ENCODE measurements at places on chromosomes 5 and 9.

DNA sequence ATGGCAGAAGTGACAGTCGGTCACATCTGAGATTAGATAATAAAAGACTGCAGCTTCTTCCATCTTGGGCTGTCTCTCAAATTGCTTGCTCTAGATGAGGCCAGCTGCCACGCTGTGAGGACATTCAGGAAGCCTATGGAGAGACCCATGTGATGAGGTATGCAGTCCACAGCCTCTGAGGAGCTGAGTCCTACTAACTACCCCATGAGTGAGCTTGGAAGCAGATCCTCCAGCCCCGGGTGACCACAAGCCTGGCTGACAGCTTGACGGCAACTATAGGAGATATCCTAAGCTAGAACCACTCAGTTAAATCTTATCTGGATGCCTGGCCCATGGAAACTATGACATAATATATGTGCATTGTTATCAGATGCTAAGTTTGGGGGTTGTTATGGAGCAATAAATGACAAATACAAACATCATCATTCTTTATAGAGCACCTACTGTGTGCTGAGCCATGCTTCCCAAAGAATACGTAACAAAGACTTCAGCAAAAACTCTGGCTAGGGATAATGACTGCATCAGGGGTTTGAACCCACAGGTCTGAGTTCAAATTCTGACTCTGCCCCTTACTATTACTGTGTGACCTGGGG is 26.7 kb downstream of the KCNV2 start:
- DNase-seq: no peak

DNA sequence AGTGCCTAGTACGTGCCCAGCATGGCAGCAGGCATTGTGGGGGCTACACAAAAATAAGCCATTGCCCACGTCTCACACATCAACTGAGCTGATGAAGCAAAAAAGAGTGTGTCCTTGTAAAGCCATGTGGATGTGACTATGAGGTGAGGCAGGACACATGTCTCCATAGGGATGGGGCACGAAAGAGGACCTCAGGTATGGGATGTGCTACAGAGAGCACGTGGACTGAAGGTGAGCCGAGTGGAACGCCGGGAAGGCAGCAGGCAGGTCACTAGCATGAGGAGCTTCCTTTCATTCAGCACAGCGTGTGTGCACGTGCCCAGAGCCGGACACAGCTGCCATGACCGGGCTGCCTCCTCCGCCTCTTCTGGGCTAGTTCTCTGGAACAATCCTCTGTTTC is 429.8 kb downstream of the SPOCK1 start:
- no peak for DNase-seq

DNA sequence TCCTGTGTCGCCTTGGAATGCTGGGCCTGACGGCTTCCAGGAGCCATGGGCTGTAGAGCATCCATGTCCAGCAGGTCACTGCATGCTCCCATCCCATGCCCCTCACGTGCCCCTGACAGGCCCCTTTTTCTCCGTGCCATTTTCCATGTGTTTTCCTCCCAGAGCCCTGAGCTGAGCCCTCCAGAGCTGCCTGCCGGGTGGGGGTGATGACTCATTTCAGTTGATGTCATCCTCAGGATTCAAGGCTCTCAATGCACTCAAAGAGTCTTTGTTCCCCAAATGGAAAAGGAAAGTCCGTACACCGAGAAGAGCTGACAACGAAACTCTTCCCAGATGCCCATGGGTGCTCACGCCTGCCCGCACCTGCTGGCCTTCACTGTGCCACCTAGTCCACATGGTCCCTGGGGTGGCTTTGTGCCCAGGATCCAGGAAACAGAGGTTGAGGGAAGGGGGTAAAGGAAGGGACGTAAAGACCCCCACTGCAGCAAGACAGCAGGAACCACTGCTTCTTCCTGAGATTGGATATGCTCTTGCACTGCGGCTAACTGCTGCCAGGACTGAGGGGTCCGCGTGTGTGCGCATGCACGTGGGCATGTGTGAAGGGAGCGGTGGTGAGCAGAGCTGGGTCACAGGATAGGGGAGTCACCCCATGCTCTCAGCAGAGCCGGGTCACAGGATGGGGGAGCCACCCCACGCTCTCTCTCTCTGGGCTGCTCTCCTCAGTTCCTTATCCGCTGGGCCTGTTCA is 27.6 kb downstream of the COL15A1 start:
- no peak for DNase-seq

- DNase-seq: no peak
These were observed 487.1 kb downstream of the NTRK2 start for GRCh38 chr9:85156652-85157051.

DNA sequence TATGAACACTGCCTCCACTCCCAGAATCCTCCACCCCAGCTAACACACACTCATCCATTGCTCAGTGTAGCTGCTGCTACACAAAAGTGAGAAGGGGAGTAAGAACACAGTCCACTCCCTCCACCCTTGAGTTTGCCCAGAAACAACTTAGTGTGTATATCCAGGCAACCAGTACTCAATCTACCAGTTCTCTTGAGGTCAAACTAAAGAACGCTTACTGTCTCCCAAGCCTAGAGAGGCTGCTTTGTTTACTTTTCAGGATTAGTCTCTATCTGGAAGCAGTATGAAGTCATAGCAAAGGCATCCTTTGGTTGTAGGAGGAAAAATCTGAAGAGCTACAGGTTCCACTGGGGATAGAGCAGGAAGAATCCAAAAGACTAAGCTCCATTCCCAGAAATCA is 296.3 kb downstream of the KCNN2 start:
- no peak for DNase-seq

DNA sequence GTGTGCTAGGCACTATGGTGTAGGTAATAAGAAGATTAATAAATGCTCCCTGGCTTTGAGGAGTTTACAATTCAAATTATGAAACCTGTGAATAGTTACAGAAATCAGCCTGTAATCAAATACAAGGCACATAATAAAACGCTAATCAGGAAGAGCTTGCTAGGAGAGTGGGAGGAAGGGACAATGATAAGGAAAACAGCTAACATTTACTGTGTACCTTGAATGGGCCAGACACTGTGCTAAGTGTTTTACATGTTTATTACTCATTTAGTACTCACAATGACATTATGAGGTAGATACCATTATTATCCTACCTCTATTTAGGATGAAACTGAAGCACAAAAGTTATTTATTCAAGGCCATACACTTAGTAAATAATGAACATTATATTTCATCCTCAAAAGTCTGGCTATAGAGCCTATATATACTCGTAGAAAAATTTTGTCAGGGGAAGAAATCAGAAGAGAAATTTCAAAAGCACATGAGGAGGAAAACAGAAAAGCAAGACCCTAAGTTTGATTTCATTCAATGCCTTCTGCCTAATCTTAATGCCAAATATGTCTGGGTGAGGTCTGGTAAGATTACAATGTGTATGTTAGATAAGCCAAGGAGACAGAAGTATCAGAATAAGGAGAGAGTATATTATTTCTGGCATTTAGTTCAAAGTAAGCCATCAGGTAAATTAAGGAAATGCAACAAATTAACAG is 35.9 kb downstream of the AFF4 start:
- no peak for DNase-seq

DNA sequence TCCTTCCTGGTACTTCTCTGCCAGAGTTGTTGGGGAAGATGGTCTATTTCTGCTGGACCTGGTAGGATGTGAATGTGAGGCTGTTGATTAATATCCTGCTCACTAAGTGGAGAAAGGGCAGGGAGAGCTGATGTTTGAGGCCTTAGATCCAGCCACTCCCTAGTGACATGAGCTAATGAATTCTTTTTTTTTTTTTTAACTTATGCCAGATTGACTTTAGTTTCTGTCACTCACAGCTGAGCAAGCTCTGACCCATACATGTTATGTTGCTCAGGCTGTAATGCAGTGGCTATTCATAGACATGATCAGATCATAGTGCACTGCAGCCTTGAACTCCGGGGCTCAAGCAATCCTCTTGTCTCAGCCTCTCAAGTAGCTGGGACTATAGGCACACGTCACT is 75.1 kb upstream of the SPRY4 start:
- no peak for DNase-seq

GRCh38 chr9:73199886-73200285 is 48.2 kb downstream of the ANXA1 start:
- no peak for DNase-seq

DNA sequence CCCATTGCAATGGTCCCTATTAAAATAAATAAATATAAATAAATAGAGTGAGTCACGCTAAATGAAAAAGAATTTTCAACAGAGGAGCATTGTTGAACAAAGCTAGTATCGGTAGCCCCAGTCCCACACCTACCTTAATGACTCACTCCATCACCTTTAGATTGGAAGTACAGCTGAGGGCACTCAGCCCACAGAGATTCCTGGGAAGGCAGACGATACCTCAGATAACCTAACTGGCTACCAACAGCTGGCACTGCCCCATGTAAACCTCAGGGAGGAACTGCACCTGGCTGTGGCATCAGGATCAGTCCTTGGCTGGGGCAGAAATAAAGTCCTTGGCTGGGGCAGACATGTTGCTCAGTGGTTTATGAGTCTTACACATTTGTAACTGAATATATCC is 49.3 kb downstream of the SPRY4 start:
- DNase-seq: no peak

DNA sequence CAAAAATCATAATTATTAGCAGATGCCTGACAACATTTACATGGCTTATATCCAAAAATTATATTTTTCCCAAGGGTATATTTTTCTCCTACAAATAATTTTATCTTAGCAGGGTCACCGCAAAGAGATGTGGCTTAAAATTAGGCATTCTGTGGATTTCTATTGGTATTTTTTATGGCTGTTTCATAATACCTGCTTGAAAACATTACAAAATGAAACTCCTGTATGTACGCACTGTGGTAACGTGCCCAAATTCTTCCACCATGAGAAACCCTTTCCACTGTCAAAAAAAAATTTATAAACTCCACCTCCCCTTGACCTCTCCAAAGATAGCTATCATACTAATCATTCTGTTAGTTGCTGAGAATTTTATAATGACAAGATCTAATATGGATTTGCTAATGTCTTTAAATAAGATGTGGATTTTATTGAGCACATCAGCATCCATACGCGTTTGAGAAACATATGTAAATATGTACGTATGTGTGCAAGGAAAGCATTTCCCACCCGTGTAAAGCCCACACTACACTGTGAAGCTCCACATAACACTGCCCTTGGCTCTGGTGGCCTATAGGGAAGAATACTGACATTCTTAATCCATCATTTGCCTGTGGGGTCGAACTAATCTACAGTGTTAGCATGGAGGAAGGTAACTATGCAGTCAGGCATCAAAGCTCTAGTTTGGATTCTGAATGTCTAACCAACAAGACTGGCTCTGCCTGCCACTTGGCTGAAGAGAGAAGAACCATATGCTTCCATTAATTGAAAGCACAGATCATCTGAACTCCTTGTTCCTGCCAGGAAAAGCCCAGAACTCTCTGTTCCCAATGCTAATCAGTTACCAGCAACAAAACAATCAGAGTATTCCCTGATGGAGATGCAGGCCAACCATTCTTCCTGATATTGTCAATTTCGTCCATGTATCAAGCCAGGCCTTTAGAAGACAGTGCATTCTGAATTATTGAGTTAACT is 244.7 kb downstream of the SPOCK1 start:
- DNase-seq: peak; percentile 68
